ENCODE measurements at places on chromosomes 6 and 20.

DNA sequence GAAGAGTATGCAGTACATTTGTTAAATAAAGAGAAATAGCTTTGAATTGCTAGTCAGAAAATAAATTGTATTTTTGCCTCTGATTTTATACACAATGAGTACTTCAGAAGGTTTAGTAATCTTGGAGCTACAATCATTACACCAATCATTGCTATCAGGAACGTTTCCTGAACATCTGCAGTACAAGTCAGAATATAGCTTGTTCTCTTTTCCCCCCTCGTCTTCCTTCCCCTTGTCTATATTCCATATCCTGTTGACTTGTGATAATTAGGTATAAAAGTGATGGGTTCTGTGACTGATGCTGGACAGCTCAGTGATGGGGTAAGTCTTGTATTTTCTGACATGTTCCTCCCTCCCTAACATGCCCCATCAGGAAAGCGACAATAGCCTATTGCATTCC lies 94.0 kb downstream of the AHI1 start:
- H3K27ac ChIP-seq: no peak overlapping the region
- H3K4me3 ChIP-seq: no peak overlapping the region
- H3K27me3 ChIP-seq: no peaks in the 10 kb centered on the region
- DNase-seq: no peak
- no peaks in the 10 kb centered on the region for H3K4me1 ChIP-seq

GRCh38 chr20:9235518-9235917 lies 166.6 kb downstream of the PLCB4 start:
- H3K4me3 ChIP-seq: no peak overlapping the region
- no peaks in the 10 kb centered on the region for H3K27me3 ChIP-seq
- no peak for DNase-seq
- no peaks in the 10 kb centered on the region for H3K36me3 ChIP-seq
- H3K4me1 ChIP-seq: no peaks in the 10 kb centered on the region

DNA sequence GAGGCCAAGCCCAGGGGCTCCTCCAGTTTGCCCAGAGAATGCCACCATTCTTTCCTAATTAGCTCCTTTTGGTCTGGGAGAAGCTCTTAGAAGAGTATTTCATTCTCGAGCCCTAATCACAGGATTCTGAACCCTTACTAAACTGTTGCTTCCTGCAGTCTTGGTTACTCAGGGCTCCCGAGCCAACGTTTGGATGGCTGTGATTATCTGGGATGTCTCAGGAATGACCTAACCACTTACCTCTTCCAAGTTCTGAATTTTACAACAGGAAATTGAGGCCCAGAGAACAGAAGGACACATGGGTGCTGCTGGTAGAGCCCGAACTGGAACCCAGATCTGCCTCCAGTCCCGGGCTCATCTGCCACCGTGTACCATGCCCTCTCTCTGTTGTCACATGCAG lies 22.2 kb upstream of the PNPLA1 start:
- H3K27ac ChIP-seq: no peak overlapping the region
- no peaks in the 10 kb centered on the region for H3K36me3 ChIP-seq
- no peak for DNase-seq
- H3K4me3 ChIP-seq: no peak overlapping the region
- peaks cover 8% of the 10 kb centered on the region for H3K4me1 ChIP-seq

GRCh38 chr20:1838556-1839279 lies 56.5 kb upstream of the SIRPA start:
- H3K36me3 ChIP-seq: no peaks in the 10 kb centered on the region
- peaks cover 2% of the 10 kb centered on the region for H3K4me1 ChIP-seq
- H3K4me3 ChIP-seq: no peak overlapping the region
- H3K27me3 ChIP-seq: peaks cover 16% of the 10 kb centered on the region
- no peak overlapping the region for H3K27ac ChIP-seq
- DNase-seq: no peak

- H3K36me3 ChIP-seq: peaks cover 4% of the 10 kb centered on the region
- peaks cover 38% of the 10 kb centered on the region for H3K4me1 ChIP-seq
- peak overlapping the region; percentile 97 for H3K27ac ChIP-seq
- H3K4me3 ChIP-seq: peak overlapping the region; percentile 97
Observed at GRCh38 chr20:24991897-24992486, 559 bp downstream of the APMAP start.

DNA sequence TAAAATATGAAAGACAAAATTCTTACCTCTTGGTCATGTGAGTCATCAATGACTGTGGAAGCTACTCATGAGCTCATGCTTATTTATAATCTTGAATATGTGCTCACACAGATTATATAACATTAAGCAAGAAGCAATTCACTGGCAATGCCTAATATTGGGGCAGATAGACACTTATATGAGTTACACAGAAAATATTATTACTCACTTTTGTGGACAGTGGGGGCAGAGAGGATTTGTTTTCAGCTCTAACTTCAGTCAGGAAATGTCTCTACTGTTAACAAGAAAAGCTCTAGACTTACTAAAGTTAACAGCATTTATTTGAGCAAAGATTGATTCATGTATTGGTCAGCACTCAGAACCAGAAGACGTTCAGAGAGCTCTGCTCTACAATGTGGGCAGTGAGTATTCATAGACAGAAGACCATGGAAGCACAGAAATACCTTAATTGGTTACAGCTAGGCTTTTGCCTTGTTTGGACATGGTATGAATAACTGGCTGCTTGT lies 85.8 kb upstream of the AHI1 start:
- no peak overlapping the region for H3K27ac ChIP-seq
- H3K4me3 ChIP-seq: no peak overlapping the region
- no peaks in the 10 kb centered on the region for H3K27me3 ChIP-seq
- peaks cover 6% of the 10 kb centered on the region for H3K4me1 ChIP-seq
- no peak for DNase-seq

DNA sequence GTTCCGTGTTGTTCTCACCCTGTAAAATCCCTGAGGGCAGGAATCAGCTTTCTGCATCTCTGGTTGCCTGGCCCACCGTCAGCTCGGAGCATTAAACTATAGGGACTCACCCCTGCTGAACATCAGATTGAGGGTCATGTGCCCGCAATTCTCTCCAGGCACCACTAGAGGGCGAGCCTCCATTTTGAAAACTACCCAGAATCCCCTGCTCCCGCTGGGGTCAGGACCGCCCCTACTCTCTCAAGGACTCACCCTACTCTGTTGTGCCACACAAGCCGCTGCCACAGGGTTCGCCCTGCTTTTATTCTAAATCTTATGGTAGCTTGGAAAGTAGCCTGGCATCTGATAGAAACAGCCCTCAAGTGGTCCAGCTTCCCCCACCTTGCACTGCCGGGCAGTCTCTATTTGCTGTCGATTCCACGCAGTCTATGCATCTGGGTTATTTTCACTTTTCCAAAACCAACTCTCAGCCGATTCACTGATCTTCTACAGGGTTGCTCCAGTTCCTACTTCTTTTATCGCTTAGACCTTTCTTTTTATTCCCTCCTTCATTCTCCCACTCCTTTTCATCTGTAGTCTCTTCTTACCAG lies 244.1 kb upstream of the QKI start:
- H3K36me3 ChIP-seq: no peaks in the 10 kb centered on the region
- no peak for DNase-seq
- no peaks in the 10 kb centered on the region for H3K4me1 ChIP-seq

DNA sequence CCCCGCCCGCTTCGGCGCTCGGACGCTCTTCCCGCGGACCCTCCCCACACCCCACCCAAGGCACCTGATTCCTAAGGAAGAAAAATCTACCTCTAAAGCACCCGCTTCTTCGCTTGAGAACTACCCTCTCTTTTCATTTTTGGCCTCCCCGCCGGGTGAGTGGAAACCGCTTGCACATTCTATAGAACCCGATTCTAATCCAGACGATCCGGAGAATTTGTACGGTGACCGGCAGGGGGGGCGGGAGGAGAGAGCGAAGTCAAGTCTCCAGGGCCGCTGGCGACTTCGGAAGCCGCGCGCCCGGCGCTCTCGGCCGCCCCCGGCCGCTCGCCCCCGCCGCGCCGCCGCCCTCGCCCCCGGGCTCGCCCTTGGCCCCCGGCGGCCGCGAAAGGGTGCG lies at the start of gene RBM24:
RBM24 (plus strand) TSS at position 262 of the 397 bp plus-strand sequence. CDS start 221 bp downstream, outside the sequence.
- no peak within 1 kb of the TSS for H3K27ac ChIP-seq
- peaks cover 56% of the 10 kb centered on the region for H3K27me3 ChIP-seq
- no peaks in the 10 kb centered on the region for H3K36me3 ChIP-seq
- H3K4me3 ChIP-seq: peak within 1 kb of the TSS; percentile 84
- no peak for DNase-seq

- H3K4me3 ChIP-seq: no peak overlapping the region
- no peaks in the 10 kb centered on the region for H3K4me1 ChIP-seq
- H3K27ac ChIP-seq: no peak overlapping the region
- H3K27me3 ChIP-seq: no peaks in the 10 kb centered on the region
- DNase-seq: no peak
- no peaks in the 10 kb centered on the region for H3K36me3 ChIP-seq
Observed at GRCh38 chr6:27168108-27168507, 79.4 kb upstream of the PRSS16 start.

GRCh38 chr6:150203378-150203777 lies 60.5 kb downstream of the PPP1R14C start:
- H3K27me3 ChIP-seq: peaks cover 22% of the 10 kb centered on the region
- H3K36me3 ChIP-seq: no peaks in the 10 kb centered on the region
- H3K4me3 ChIP-seq: no peak overlapping the region
- H3K4me1 ChIP-seq: no peaks in the 10 kb centered on the region
- H3K27ac ChIP-seq: no peak overlapping the region

GRCh38 chr20:53829255-53829723 lies 235.7 kb upstream of the ZNF217 start:
- no peaks in the 10 kb centered on the region for H3K27me3 ChIP-seq
- DNase-seq: no peak
- peaks cover 22% of the 10 kb centered on the region for H3K4me1 ChIP-seq
- peak overlapping the region; percentile 85 for H3K4me3 ChIP-seq

DNA sequence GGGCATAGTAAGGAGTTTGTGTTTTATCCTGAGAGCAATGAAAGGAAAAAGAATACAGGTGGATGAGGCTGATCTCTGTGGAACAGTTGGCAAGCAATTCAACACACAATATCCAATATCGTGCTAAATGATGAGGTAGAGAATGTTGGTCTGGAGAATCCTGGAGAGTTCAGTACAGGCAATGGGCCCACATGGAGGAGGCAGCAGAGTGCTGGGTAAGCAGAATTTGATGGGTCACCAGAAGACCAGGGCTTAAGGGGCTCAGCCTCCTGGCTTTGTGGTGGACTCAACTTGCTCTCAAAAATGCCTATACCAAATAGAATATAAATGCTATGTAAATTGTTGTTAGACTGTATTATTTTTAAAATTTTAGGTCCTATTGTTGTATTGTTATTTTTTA lies 271.5 kb upstream of the JARID2 start:
- no peaks in the 10 kb centered on the region for H3K36me3 ChIP-seq
- DNase-seq: no peak
- no peak overlapping the region for H3K4me3 ChIP-seq
- H3K27me3 ChIP-seq: no peaks in the 10 kb centered on the region
- no peak overlapping the region for H3K27ac ChIP-seq
- H3K4me1 ChIP-seq: no peaks in the 10 kb centered on the region

GRCh38 chr6:142659661-142660060 lies 285.3 kb downstream of the HIVEP2 start:
- H3K27ac ChIP-seq: no peak overlapping the region
- peaks cover 3% of the 10 kb centered on the region for H3K27me3 ChIP-seq
- no peak for DNase-seq
- peaks cover 16% of the 10 kb centered on the region for H3K36me3 ChIP-seq

DNA sequence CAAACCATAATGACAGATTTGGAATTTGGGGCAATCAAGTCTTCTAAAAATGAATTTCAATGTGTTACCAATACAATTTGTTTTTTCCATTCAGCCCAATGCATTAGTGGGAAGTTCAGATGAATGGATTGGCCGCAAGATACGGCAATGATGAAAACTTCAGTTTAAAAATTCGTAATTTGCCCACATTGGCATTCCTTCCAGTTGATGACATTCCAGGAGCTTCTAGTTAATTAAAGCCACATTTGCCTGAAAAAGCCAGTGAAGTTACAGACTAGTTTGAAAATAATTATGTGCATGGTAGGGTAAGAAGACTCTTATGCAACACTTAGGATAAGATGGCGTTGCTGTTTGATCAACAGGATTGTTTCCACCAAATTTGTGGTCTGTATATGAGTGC lies 46.2 kb downstream of the NHLRC1 start:
- H3K36me3 ChIP-seq: no peaks in the 10 kb centered on the region
- peaks cover 13% of the 10 kb centered on the region for H3K27me3 ChIP-seq
- no peaks in the 10 kb centered on the region for H3K4me1 ChIP-seq
- H3K4me3 ChIP-seq: no peak overlapping the region
- no peak for DNase-seq

GRCh38 chr20:48141660-48142515 lies 356.6 kb upstream of the SULF2 start:
- H3K4me1 ChIP-seq: no peaks in the 10 kb centered on the region
- DNase-seq: no peak
- no peaks in the 10 kb centered on the region for H3K36me3 ChIP-seq
- H3K4me3 ChIP-seq: no peak overlapping the region
- no peak overlapping the region for H3K27ac ChIP-seq
- H3K27me3 ChIP-seq: peaks cover 3% of the 10 kb centered on the region

DNA sequence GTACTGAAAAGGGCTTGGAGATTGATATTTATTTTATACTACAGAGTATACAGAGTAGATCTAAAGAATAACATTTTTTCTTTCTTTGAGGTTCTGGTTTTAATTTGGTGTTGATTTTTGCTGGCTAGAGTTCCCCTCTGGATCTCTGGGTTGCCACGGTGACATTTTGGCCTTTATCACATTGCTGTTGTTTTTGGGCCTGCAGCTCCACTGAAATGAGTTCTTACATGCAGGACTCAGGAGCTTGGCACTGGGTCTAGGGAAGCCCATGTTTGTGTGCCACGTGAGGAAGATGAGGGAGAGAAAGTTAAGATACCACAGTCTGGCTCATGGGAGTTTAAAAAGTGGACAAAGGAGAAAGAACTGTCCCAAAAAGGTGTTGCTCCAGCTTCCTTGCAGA lies 7.4 kb upstream of the TFAP2C start:
- no peaks in the 10 kb centered on the region for H3K36me3 ChIP-seq
- DNase-seq: no peak
- no peaks in the 10 kb centered on the region for H3K4me1 ChIP-seq
- no peak overlapping the region for H3K27ac ChIP-seq
- no peak overlapping the region for H3K4me3 ChIP-seq

GRCh38 chr6:36904114-36904513 lies 18.4 kb downstream of the C6orf89 start:
- no peaks in the 10 kb centered on the region for H3K27me3 ChIP-seq
- no peak for DNase-seq
- H3K4me1 ChIP-seq: peaks cover 20% of the 10 kb centered on the region
- H3K4me3 ChIP-seq: no peak overlapping the region
- H3K36me3 ChIP-seq: peaks cover 86% of the 10 kb centered on the region
- no peak overlapping the region for H3K27ac ChIP-seq

All from naive thymus-derived CD8-positive, alpha-beta T cell (primary cell).